Activated CD4-positive, alpha-beta T cell treated with anti-CD3 and anti-CD28 coated beads for 48 hours (primary cell): ENCODE measurements at places on chromosomes 3 and 15.

DNA sequence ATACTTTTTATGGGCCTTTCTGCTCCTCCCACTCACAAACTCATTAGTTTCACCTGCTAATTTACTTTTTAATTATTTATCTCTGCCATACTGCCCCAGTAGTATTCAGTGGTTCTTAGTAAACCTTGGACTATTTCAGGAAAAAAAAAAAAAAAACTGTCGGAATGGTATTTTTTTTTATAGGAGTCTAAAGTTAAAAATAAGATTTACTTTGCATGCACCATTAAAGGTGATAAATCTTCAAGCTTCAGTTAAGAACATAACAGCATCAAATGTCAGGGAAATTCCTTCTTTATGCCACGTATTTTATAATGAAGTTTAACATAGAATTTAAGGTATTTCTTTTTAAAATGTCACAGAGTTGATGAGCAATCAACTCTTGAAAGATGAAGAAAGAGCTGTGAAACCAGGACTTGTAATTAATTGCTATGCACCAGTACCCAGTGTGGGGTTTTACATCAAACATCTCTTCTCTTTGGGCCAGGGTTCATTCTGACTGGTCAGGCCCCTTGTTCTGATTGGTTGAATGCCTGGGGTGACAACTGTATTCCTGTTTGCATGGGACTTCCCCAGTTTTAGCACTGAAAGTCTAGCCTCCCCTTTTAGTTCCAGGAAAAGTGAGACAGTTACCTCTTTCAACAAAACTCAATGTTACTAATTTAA, 40.3 kb upstream of the PTPRG start:
- DNase-seq, result peak; percentile 67

DNA sequence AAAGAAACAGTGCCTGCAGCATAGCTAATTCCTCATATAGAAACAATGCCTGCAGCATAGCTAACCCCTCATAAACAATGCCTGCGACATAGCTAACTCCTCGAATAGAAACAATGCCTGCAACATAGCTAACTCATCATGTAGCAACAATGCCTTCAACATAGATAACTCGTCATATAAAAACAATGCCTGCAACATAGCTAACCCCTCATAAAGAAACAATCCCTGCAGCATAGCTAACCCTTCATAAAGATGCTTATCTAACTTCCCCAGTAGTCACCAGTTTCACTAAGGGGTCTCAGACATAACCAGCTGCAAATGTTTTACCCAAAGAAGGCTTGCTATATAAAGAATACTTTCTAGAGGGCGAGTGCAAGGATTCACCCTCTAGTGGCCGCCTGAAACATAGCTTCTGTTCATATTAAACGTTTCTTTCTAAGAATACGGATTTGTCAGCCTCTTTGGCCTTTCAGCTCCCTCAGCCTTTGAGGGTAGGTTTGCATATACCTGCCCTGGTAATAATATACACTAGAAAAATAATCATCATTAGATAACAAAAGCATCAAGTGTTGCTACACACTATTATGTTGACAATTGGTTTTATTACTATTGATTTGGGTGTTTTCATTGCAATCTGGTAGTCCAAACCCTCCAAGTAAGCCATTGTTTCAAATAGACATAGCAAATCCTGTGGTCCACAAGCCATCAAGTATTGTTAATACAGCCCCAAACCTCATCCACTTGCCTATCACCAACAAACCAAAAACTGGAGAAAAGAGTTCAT, 44.4 kb upstream of the FAN1 start:
- peak; percentile 16 for DNase-seq

- peak; percentile 44 for DNase-seq
These were observed 87.2 kb downstream of the TGFBR2 start for GRCh38 chr3:30693470-30694120.

GRCh38 chr3:177725165-177725564, 527.9 kb upstream of the TBL1XR1 start:
- no peak for DNase-seq

DNA sequence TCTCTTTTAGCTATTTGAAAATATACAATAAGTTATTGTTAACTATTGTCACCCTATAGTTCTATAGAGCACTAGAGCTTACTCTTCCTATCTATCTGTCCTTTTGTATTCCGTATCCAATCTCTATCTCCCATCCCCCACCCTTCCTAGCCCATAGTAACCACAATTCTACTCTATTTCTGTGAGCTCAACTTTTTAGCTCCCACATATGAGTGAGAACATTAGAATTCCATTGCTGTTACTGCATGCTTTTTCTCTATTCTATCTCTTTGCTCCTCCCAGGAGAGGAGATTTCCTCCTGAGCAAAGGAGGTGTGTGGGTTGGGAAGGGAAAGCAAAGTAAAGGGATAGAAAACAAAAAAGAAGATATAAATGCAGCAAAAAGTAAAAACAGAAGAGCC, 105.6 kb upstream of the SLC4A7 start:
- DNase-seq, result no peak

- DNase-seq, result no peak
These were observed 6.4 kb downstream of the EMC3 start for GRCh38 chr3:9980251-9980650.

DNA sequence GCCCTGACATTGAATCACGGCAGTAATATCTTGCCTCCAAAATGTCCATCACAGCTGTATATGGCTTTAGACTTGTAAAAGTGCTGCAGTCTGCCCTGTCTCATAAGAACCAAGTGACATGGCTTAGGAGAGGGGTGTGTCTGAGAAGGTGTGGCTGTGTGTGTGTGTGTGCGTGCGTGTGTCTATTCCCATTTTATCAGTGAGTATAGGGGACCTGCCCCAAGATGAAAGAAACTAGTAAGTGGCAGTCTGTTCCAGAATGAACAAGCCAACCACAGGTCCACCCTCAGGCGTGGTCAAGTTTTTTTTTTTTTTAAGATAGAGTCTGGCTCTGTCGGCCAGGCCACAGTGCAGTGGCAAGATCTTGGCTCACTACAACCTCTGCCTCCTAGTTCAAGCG, 5.6 kb upstream of the RHOV start:
- DNase-seq, result no peak

GRCh38 chr3:47871389-47871788, 68.5 kb downstream of the DHX30 start:
- DNase-seq, result no peak

GRCh38 chr3:976006-976405, 116.8 kb upstream of the CNTN6 start:
- no peak for DNase-seq

DNA sequence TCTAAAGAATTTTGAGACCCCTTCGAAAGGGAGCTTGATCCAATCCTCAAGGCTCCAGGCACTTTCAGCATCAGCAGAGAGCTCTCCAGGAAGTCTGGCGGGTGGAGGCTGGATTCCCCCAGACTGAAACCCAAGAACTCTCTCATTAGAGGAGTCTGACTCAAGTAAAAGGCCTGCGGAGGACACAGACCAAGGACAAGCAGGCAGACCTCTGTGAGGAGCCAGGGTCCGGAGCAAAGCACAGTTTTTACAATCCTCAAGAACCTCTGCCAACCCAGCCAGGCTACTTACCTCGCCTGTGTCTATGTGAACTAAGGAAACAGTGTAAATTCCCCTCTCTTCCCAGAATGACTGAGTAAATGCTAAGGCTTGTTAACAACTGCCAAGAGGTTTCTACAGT, 86.2 kb downstream of the FBN1 start:
- DNase-seq, result no peak

GRCh38 chr15:78299101-78299930, at the start of gene SKIC8:
Gene SKIC8, minus strand, starts transcription at chr15:78299609. Its CDS starts 3,923 bp downstream, at chr15:78295686.
- peak; percentile 94 for DNase-seq

DNA sequence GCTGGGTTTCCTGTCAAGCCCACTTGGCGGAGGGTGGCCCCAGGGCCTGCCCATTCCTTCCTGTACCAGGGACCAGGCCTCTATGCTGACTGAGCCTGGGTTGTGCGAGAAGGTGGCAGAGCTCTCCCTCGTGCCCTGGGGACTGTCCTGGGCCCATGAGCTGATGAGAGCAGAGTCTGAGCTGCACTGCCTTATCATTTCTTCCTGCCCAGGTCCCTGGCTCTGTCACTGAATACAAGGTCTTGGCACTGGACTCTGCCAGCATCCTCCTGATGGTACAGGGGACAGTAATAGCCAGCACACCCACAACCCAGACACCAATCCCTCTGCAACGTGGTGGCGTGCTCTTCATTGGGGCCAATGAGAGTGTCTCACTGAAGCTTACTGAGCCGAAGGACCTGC, 7.5 kb downstream of the MPI start:
- DNase-seq, result no peak

DNA sequence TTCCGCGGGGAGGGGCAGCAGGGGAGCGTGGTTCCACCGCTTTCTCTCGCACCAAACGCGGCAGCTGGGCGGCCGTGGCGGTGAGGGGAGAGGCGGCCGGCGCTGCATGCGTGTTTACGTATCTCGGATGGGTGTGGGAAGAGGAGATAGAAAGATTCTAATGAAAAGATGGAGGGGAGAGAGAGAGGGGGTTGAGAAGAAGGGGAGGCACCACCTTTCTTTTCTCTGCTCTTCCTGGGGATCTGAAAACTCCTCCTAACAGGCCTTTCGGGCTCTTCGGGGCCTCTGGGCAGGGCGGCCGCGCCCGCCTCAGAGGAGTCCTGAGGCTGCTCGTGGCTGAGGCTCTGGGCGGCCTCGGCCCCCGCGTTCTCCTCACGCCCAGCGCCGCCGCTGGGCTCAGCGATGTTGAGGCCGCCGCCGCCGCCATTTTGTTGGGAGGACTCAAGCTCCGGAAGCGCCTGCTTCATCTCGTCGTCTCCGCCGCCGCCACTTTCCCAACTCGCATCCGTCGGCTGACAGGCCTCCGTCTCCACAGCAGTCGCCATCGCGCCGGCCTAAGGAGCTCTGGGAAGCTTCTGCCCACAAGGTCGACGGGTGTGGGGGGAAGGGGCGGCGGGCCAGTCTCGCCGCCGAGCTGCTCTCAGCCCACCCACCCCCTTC, 473 bp downstream of the TASOR start:
- DNase-seq, result peak; percentile 86

DNA sequence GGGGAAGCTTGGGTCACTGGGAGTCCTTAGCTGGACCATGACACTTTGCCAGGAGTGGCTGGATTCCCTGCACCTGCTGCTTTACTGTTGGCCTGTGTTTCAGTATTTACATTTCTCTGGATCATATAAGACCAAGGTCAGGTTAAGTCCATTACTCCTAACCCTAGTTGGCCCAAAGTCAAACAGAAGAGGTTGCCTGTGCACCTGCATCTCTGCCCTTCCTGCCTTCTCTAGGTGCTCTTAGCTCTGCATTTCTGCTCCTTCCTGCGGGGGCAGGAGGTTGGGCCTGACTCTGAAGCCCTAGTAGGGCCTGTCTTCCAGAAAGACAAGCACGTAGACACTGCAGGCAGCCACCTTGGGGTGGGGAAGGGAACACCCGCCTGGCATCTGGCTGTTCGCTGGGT, 124.3 kb downstream of the RPLP1 start:
- peak; percentile 16 for DNase-seq

GRCh38 chr3:66338927-66339326, 118.1 kb downstream of the SLC25A26 start:
- no peak for DNase-seq

DNA sequence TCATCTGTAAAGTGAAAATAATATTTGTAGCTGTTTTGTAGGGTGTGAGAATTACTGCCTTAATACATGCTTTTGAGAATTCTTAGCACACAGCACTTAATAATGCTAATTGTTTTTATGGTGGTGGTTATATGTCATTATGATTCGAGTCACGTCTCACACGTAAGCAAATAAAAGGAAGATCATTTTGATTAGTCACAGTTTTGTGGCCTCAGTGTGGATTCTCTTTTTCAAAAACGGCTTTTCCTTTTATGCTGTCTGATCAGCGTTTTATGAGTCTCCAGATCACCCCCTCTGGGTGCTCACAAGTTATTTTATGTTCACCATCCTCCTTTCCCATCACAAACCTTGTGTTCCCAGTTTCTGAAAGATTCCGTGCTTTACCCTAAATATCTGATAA, 255.6 kb upstream of the CNTN4 start:
- no peak for DNase-seq

DNA sequence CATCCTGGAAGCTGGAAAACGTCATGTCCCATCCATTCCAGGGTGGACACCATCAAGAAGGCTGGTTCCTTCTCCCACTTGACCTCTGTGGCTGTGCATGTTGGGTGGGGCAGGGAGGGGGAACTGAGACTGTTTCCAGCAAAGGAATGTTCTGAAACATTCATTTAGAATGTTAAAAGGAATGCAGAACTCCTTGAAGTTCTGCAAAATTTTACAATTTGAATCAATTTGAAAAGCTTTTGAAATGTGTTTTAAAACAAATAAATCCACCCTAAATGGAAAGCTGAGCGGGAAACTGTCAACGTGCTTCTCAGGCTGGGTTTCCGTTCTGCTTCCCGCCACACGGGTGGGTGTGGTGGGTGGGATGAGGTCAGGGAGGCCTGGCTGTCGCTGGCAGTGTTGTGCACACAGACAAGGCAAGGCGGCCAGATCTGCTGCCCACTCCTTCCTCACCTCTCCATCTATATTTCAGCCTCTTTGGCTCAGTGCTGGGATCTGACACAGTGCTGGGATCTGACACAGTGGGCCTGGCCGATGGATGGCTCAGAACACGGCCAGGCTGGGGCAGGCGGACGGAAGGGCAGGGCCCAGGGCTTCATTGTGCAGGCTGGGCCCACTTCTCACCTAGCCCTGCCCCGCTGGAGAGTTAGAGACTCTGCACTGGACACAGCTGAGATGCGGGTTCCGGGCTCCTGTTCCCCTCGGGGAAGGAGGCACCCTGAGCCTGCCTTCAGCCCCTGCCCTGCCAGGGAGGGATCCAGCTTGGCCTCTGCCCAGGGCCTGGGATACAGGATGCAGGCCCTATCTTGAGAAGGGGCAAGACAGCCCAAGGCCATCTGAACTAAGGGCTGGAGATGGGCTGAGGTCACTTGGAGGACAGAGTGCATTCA, 110.4 kb downstream of the TMEM266 start:
- DNase-seq, result no peak

- DNase-seq, result no peak
These were observed 62.6 kb upstream of the SCN10A start for GRCh38 chr3:38878646-38879045.

GRCh38 chr15:83685916-83686332, 32.0 kb downstream of the ADAMTSL3 start:
- DNase-seq, result no peak

GRCh38 chr3:70606018-70606417, 293.6 kb upstream of the MDFIC2 start:
- DNase-seq, result no peak

DNA sequence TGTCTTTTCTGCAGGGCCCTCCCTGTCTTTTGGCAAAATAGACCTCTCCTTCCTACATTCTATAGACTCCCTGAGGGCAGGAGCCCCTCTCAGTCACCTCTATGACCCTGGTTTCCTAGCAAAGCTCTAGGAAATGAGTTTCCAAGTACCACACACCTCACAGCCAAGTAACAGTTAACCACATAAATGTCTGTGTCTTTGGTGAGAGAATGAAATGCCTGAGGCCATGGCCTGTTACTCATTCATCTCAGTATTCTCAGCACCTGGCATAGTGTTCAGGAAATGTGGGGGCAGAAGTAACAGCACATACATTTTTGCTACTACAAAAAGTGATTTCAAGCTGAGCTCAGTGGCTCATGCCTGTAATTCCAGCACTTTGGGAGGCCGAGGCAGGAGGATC, 21.0 kb downstream of the RFT1 start:
- DNase-seq, result peak; percentile 53
